Fibroblast of skin of right biceps (primary cell): ENCODE measurements at places on chromosomes 2 and 18.

DNA sequence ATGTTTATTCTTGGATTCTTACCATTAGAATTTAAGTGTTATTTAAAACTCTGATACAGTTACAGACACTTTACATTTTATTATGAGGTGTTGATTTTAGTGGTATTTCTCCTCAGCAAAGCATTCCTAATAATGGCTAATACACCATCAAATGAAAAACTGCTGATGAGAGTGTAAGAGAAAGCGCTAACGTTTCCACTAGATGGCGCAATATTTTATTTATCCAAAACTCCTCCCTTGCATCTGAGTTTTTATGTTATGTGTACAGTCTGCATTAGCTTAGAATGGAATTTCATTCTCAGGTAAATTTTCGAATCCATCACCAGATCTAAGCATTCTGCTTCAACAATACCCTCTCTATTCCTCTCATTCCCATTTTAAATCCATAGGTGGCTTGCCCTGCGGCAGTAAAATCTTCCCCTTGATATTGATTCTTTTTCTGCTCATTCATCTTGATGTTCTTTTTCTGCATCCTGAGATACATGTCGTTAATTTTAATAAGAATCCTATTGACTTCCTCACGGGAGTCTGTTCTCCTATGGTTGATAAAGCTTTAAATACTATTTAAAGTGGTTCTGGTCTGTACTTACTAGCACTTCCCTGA lies 53.9 kb downstream of the PRKRA start:
- DNase-seq, result peak; percentile 42

- DNase-seq, result peak; percentile 14
Observed at GRCh38 chr2:19982268-19982667, 7.6 kb downstream of the WDR35 start.

DNA sequence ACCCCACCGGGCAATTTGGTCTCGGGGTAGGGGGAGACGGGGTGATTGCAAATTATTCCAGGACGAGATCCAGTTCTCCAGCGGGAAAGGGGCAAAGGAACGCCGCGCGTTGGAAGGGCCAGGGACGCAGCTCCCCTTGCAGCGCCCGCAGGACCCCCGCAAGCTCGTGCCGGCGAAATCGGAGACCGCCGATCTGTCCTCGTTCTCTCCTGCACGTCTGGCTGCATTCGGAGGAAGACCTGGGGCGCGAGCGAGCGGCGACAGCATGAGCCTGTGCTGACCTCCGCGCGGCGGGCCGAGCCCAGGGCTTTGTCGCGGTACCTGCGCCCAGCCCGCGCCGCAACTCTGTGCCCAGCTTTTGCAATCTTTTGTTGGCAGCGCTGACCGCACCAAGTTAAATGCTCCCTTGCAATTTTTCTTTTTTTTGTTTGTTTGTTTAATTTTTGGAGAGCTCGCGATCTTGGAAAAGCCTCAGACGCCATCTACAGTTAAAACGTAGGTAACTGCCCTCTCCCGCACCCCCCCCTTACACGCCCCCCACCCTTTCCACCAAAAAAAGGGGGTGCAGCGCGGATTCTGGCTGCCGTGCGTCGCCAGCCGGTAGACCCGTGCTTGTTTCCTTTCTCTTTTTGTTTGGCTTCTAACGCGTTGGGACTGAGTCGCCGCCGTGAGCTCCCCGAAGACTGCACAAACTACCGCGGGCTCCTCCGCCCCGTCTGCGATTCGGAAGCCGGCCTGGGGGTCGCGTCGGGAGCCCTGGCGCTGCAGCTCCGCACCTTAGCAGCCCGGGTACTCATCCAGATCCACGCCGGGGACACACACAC lies 667 bp downstream of the TRIB2 start:
- peak; percentile 64 for DNase-seq

- DNase-seq, result no peak
Observed at GRCh38 chr2:196954001-196954400, 27.5 kb upstream of the PGAP1 start.

- DNase-seq, result no peak
Observed at GRCh38 chr2:135582383-135582782, 51.1 kb downstream of the R3HDM1 start.

- no peak for DNase-seq
Observed at GRCh38 chr2:241794250-241794823, 14.7 kb upstream of the NEU4 start.

GRCh38 chr2:230902180-230902899 lies 22.7 kb downstream of the GPR55 start:
- DNase-seq, result peak; percentile 60

- no peak for DNase-seq
Observed at GRCh38 chr2:54478899-54479298, 22.8 kb downstream of the SPTBN1 start.

- DNase-seq, result no peak
Observed at GRCh38 chr2:72118386-72118785, 29.3 kb downstream of the CYP26B1 start.

GRCh38 chr2:53793261-53793660 lies 6.4 kb downstream of the ERLEC1 start:
- no peak for DNase-seq

DNA sequence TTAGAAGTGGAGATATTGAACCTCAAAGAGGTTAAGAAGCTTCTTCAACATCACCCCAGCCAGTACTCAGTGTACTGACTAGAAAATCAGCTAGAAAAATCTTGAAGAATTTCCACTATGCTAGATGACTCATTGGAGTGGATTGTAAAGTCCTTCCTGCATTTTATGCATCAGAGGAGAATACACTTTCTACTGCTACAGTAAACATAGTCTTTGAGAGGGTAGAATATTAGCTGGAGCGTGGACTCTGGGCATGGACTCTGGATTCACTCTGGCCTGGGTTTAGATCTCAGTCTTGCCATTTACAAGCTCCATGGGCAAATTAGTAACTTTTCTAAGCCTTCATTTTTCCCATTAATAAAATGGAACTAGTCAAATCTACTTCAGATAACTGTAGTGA lies 215.9 kb downstream of the IRS1 start:
- peak; percentile 93 for DNase-seq

- no peak for DNase-seq
Observed at GRCh38 chr2:172232708-172233396, 130.2 kb upstream of the DLX2 start.

DNA sequence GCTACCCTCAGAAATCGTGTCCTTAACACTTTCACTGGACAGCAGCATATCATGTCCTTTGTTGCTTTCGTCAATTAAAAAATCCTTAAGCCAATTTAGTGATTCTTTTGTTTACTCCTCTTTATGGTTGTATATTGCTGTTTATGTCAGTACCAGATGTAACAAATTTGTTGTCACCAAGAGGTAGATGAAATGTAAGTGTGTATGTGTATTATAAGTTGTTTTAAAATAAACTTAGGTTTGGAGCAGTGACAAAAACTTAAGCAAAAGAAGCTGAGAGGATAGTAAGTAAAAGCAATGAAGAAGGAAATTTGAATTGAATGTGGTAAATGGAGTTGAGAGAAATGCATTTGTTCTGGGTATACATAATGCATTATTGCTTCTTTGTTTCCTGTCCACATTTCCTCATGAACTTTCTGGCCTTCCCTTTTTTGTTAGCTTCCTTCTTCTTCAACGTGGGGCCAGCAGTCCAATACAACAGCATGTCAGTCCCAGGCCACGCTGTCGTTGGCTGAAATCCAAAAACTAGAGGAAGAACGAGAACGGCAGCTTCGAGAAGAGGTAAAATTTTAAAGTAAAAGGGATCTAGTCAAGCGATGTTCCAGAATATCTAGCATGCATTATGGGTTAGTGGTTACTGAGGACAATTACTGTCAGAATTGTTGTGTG lies 30.5 kb upstream of the SNORC start:
- DNase-seq, result no peak

GRCh38 chr2:136582628-136583205 lies 182.6 kb upstream of the THSD7B start:
- DNase-seq, result peak; percentile 0

DNA sequence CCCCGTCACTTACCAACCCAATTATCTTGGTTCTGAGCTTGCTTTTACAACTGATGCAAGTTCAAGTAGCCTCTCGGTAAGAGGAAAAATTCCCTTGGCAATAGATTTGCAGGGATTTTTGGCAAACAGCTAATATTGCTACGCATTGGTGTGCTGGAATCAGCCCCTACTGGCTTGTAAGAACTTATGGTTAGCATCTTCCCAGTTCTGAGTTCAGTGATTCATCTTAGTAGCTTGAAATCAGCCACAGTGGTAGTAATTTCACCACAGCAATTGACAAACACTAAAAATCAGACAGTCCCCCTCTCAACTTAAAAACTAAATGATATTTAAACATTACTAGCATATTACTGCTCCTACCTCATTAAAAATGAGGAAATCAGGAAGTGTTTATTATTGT lies 5.9 kb upstream of the RAX start:
- DNase-seq, result no peak

- peak; percentile 5 for DNase-seq
Observed at GRCh38 chr2:162928356-162928755, 89.8 kb upstream of the KCNH7 start.

DNA sequence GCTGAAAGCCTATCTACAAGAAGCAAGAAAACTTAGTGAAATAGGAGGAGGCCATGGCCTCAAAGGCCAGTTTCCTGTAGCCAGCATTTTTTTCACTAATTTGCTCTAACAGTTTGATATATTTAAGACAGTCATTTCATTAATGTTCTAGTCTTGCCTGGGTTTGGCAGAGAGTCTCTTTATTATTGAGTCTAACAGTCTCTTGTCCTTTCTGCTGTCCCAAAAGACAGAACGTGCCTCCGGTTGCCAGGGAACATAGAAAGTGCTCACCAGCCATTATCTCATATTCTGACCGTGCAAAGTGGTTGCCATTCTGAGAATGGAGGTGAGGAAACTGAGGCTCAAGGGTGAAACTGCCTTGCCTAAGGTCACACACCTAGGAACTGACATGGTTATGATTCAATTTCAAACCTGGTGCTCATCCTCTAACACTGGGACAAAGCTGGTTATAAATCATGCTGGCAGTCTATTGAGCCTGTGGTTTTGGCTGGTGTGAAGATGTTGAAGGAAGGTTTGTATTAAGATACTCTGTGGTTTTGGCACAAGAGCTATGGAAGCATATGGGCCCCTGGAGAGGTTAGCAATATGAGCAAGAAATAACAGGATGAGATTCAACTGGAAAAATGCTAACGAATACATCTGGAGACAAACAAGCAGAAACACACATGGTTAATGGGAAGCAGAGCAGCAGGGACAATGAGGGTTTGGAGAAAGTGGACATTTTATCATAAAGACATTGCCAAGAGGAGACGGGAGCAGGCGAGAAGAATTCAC lies 903.3 kb upstream of the KLHL29 start:
- peak; percentile 18 for DNase-seq

DNA sequence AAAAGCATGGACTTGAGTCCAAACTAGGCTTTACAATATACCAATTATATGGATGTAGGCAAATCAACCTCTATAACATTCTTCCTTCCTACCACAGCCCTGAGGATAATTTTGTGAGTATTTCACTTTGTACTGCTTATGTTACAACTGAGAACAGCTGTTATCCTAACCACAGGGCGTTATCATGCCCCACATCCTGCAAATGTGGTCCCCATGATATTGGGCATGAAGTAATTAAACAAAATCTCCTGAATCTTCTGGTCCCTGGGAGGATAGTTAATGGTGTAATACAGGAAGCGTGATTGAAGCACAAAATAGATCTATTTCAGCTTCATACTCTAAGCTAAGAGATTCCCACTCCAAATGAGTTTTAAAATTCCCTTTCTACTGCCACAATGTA lies 223.6 kb downstream of the CDH20 start:
- no peak for DNase-seq

DNA sequence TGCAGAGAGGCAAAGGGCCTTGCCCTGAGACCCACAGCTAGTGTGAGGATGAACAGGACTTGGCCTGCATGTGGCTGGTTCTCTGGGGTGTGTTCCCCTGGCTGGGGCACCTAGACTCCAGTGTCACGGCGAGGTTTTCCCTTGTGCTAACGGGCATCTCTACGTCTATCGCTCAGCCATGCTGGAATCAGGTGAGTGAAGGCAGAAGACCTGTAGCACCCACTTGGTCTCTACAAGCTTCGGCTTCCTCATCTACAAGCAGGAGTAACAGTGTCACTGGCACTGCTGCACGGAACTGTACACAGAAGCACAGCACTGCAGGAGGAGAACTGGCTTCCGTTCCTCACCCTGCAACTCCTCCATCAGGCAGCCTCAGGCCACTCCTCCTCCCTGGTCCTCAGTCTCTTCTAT lies 30.6 kb downstream of the HS1BP3 start:
- DNase-seq, result no peak

GRCh38 chr2:148674063-148675020 lies 29.8 kb downstream of the EPC2 start:
- DNase-seq, result peak; percentile 18

DNA sequence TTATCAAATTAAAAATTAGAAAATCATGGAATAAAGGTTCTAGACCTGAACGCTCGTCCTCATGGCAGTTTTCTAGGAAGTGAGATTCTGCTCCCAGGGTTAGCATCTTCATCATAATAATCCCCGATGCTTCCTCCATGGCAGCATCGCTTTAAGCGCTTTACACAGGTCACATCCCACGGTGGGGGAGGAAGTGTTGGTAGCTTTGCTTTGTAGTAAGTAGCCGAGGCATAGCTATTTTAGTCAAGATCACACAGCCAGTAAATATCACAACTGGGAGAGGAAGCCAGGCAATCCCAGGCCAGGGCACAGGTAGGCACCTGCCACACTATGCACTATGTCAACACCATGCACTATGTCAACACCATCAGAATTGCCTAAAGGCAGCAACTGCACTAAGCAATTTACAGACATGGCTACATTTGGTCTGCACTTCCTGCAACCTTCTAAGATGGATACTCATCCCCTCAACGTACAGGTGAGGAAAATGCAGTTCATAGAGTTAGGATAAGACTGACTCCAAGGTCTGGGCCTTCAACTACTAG lies 205.5 kb downstream of the FBXO15 start:
- DNase-seq, result no peak

DNA sequence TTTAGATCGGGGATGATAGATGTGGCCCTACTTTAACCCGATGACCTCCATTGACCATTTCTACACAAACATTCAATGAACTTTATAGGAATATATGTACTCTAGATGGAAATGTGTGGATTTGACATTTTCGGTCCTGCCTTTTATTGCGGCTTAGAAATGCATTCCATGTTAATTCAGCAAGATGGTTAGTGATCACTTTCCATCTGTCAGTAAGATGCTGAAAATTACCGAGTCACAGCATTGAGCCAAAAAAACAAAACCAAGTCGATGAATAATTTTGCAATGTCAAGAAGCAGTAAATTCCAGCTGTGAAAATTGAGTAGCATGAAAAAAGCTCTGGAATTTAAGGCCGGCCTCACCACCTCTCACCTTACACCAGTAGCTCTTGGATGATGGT lies 1642.6 kb upstream of the NXPH2 start:
- DNase-seq, result no peak
